ENCODE measurements at places on chromosomes 11 and 22.

DNA sequence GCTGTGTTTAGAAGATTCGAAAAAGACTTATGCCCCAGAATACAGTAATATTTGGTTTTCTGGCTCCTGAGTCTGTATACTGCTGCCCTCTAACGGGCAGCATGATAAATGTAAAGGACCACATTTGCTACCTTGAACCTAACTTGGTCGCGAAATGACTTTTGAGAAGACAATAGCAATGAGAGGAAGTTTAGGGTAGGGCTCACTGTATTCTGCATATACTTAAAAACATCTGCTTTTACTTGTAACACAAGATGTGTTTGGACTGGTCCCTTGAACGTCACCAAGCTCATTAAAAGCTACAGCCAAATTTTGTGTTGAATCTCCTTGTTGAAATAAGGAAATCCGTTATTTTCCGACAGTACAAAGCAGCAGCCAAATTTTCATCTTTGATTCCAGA is 309.1 kb downstream of the SWAP70 start:
- peak; percentile 32 for DNase-seq

GRCh38 chr11:61111786-61112517 is 9.7 kb downstream of the CD5 start:
- DNase-seq = no peak

- no peak for DNase-seq
Measured at GRCh38 chr11:44793350-44794090, 66.8 kb downstream of the TSPAN18 start.

- DNase-seq = no peak
Measured at GRCh38 chr11:110711776-110712658, at the start of gene ARHGAP20. TSS of gene ARHGAP20 (minus strand) at chr11:110712437. CDS start at chr11:110712231, 206 bp downstream.

GRCh38 chr11:79346021-79346420 is 94.8 kb downstream of the TENM4 start:
- no peak for DNase-seq

DNA sequence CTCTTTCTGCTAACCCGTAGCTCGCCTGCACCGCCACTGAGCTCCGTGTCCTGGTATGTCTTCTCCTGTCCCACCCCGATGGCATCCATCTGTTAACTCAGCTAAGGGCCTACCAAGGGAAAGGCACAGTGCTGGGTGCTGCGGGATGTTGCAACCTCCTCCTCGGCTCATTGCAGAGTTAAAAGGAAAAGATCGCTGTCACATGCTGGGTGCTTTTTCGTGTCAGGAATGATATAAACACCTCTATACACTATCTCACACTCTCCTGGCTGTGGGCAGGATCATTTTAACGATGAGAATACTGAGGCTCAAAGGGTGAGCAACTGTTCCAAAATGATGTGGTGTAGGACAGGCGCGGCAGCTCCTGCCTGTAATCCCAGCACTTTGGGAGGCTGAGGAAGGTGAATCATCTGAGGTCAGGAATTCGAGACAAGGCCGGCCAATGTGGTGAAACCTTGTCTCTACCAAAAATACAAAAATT is 10.1 kb downstream of the TXN2 start:
- no peak for DNase-seq

GRCh38 chr11:100072131-100072530 is 615.0 kb upstream of the ARHGAP42 start:
- no peak for DNase-seq

- DNase-seq = no peak
Measured at GRCh38 chr11:119470317-119471291, 47.6 kb upstream of the THY1 start.

DNA sequence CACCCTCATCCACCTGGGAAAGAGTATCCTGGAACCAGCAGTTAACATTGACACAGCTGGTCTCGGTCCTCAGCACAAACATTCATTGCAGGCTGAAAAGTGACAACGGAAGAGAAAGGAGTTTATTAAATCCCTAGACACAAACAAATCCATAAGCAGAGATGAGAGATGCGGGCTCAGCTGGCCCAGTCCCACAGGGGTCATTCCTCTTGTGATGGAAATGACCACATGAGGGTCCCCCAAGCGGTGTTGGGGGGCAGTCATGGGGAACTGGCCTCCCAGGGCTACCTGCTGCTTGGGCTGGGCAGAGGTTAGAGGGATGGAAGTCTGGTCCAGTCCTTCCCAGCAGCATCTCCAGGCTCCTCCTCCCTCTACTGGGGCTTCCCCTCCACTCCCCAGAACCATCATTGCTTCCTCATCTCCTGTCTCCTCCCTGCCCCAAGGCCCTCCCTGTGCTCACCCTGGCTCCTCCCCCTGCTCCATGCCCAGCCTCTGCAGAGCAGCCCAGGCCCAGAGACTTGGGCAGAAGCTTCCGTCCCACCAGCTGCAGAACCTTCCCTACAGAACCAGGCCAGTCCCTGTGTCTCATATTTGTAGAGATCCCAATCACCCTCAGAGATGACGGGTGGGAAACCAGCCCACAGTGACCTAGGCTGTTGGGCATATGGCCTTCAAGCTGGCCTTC is 5.4 kb upstream of the IGLL5 start:
- DNase-seq = no peak

DNA sequence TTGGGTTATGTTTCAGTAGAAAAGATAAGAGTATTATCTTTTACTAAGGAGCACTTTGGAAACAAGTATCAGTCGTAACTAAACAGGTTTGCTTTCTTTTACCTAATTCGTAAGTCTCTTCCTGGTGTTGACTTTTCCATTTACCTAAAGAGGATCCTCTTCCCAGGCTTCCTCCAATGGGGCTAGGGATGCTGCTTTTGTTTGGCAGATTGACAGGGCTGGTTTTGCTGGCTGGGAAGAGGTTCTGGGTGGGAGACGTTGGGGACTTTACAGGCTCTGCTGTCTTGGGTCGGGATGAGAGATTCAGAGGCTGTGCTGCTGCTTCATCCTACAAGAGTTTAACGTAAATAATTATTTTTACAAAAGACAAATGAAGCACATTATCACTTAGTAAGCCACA is 306.7 kb downstream of the SOX6 start:
- no peak for DNase-seq

- DNase-seq = no peak
Measured at GRCh38 chr22:49076300-49077035, 751.2 kb downstream of the BRD1 start.

- DNase-seq = no peak
Measured at GRCh38 chr11:19729141-19729540, 16.5 kb downstream of the NAV2 start.

GRCh38 chr22:48242461-48242864 is 1480.0 kb downstream of the TBC1D22A start:
- no peak for DNase-seq

DNA sequence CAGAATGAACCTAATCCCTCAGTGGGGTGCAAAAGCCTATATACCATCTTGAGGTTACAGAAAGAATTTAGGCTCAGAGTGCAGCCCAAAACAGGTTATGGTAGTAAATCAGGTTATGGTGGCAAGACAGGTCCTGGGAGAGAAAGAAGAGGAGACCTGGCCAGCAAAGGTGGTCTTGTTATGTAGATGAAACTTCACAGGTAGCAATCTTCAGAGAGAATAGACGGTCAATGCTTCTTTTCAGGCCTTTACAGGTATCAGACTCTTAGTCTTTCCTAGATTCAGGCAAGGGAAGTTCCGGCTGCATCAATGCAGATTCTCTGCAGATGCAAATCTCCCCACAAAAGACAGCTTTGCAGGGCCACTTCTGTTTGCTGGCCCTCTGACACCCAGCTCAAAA is 45.8 kb upstream of the SORL1 start:
- DNase-seq = no peak

DNA sequence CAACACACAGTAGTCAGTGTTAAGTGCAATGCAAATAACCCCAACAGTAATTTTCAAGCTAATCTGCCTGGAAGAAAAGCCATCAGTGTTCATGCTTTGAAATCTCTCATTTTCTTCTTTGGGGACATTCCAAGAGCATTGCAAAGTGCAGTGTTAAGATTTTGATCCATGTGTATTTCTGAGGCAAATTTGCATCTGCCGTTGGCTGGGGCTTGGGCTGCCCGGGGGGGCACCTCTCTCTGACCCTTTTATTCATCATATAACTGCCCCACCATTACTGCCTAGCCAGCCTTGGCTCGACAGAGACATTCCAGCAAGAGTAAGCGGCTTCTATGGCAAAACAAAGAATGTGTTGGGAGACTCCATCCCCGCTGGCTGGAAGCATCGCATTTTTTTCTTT is 483.5 kb downstream of the BRD1 start:
- no peak for DNase-seq

DNA sequence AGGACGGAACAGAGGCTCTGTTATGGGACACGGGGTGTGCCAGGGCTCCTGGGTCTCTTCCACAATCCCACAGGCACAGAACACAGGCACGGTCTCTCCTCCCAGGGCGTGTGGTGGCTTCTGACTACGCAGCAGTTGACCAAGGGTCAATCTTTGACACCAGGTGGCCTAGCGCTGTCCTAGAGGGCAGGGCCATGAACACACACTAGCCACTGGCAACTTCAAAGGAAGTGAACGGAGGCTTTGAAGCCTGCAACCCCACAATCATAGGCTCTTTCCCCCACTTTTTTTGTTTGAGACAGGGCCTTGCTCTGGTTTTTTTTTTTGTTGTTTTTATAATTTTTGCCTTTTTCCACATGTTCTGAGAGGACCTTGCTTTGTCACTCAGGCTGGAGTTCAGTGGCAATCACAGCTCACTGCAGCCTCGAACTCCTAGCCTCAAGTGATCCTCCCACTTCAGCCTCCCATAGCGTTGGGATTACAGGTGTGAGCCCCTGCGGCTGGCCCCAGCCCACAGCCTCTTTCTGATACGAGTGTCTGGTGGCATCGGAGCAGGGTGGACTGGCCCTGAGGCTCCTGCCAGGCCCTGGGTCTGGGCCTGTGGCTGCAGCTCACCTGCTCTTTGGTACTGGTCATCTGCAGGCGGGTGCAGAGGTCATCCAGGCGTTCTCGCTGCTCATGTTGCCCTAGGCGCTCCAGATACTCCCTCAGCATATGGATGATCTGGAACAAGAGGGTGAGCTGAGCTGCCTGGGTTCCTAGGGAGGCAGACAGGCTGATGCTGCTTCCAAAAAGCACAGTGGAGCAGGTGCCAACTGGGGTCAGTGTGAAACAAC is 9.1 kb downstream of the GALR3 start:
- no peak for DNase-seq

DNA sequence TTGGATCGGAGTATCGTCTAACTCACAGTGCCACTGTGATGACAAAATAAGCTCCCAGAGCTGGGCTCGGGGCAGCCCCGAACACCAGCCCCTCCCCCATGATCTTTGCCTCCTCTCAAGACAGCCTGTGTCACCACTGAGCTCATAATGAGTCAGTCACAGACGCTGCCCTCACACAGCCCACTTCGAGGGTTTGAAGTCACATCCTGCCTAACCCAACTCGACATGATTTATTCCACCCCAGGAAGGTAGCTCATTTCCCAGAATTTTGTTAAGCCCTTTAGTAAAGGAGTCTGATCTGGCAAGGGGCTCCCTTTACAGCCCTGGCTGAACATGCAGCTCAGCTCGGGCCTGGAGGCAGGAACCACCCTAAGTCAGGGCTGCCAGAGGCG is 22.8 kb downstream of the MYH9 start:
- peak; percentile 77 for DNase-seq

GRCh38 chr11:11968511-11969280 is 39.7 kb downstream of the DKK3 start:
- no peak for DNase-seq

DNA sequence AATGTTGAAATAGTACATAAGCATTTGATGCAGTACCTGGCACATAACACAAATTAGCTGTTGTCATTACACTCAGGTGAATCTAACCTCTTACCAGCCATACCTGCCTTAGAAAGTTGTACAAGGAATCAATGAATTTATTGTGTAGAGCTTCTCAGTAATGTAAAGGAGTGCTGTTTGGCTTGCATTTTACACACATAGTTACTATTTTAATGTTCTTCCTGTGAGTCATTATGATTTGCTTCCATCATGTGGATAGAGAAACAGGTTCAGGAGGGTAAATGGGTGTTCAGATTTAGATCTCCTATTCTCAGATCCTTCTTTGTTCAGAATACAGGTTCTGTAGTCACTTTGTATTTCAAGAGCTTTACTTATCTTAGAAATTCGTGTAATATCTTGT is 27.6 kb upstream of the RCE1 start:
- DNase-seq = no peak

DNA sequence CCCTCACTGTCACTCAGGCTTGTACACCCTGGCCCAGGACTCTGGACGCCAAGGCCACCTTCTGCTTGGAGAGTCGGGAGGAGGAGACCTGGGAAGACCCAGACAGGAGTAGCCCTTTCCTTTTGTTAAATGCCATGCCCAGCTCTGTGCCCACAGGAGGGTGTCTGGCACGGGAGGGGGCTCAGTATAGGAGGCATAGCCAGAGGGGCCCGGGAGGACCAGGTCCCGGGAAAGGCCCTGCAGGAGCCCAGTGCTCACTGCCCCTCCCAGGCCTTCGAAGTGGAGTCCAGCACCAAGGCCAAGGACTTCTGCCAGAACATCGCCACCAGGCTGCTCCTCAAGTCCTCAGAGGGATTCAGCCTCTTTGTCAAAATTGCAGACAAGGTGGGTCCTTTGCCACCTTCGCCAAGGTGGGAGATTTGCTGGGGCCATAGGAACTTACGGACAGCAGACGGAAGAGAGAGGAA is 79.0 kb downstream of the MYO7A start:
- DNase-seq = no peak

DNA sequence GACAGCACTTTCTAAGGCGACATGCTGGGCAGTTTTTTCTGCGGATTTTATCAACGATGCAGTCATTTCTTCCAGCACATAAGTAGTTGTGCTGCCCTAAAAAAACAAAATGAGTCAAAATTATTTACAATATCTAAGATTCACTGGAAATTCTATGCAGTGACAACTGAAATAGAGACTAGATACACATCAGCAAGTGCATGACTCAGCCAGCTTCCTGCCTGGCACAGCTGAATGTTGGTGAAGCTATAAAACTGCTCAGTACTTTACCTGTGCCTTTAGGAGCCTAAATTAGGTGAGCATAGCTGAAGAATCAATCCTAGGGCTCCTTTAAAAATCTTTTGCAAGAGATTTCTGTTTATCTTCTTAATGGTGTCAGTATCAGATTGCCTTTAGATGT is 37.8 kb downstream of the PGR start:
- no peak for DNase-seq

DNA sequence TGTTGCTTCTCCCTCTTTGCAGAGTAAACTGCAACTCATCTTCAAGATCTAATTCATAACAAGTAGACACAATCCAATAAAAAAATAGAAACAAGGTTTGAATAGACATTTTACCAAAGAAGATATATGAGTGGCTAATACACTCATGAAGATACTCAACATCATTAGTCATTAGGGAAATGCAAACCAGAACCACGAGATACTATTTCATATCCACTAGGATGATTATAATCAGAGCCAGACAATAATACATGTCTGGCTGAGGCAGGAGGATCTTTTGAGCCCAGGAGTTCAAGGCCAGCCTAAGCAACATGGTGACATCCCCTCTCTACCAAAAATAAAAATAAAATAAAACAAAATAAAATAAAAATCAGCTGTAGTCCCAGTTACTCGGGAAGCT is 85.0 kb downstream of the ATG16L2 start:
- no peak for DNase-seq

DNA sequence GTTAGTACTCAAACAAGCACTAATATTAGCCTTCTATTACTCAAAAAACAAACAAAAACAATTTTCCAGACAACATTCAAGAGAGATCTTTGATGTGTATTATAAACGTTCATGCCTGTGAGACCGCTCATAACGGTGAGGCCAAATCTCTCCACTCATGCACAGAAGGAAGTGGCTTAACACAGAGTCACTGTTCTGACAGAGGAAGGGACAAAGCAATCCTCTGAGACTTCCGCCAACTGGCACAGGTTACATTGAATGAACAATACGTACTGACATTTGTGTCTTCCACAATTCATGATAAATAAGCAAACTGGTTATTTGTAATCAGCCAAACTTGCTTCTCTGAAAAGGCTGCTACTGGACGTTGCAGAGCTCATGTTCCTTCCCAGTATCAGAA is 30.5 kb downstream of the CHKA start:
- DNase-seq = no peak
